ENCODE measurements at places on chromosomes 12 and 14. TPM values are rescaled to one million over a fixed set of nuclear protein-coding genes. Genes with fewer than 3 reads are reported as not detected.

LHX5 gene
- not detected for total RNA-seq

DNA sequence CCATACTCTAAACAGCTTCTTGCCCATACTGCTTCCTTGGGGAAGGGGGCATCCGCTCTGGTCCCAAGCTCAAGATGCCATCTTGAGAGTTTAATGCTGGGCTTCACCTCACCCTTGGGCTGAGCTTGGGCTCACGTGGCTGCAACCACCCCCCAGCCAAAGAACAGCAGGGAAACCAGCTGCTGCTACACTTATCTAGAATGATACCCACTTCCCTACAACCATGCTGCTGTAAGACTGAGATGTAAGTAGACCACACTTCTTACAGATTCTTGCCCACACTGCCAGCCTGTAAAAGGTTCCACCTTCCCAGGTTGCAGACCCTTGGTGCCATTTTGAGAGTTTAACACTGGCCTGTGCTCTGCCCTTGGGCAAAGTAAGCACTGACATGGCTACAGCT is 9.7 kb downstream of the CTSG start:
- DNase-seq: no peak

DNA sequence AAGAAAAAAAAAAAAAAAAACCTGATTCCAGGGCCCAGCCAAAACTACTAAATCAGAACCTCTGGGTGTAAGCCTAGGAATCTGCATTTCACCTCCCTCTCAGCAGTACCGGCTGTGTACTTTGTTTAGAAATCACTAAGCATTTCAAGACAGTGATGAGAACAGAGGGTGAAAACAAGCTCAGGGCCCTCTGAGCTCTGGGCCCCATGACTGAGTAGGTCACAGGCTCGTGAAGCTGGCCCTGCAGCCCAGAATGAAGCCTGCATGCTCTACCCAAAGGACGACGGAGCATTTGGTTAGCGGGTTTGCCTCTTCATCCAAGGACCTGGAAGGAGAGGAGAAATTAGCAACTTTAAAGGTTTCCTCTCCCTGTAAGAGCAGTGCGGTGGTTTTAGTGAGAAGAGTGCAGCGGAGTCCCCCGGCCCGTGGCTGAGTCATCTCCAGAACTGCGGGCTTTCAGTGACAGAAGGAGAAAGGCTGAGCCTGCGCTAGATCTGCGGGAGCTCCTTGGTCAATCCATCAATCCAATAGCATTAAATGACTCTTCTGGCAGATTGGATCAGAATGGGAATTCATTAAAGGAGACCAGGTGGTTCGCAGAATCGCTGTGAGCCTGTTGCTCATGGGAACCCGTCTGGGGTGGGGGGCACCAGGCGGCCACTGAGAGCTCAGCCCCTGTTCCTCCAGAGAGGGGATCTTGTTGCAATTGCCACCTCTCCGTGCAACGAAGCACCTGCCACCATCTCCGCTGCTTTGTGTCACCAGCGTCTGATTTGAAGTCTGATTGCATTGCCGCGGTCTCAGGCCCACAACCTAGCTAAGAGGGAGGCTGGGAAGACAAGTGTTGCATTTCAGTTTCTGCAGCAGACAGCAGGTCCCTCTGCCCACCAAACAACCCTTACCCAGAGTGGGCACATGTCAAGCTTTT is 7.3 kb downstream of the IL31 start:
- no peak for DNase-seq

POMT2 gene
- 23.5 TPM for total RNA-seq

MYH6 gene
- 0.62 TPM for total RNA-seq

DNA sequence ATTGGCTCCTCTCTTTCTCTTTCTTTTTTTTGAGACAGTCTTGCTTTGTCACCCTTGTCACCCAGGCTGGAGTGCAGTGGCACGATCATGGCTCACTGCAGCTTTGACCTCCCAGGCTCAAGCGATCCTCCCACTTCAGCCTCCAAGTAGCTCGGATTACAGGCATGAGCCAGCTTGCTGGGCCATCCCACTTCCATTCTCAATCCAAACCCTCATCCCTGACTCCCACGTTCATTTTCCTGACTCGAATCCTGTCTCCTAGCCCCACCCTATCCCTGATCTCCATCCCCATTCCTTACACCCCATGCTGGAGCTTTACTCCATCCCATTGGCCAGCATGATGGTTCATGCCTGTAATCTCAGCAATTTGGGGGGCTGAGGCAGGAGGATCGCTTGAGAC is 7.8 kb downstream of the SPRYD4 start:
- DNase-seq: no peak
